Left cardiac atrium (tissue), 4 donors: ENCODE measurements at places on chromosomes 5 and 9. TPM values are rescaled to one million over a fixed set of nuclear protein-coding genes. Genes with fewer than 3 reads are reported as not detected.

The JAKMIP2 gene
- 0.53 TPM for total RNA-seq

The BTNL3 gene
- not detected for total RNA-seq

The ARSK gene
- total RNA-seq, result 3.9 TPM

The GAPVD1 gene
- 36.8 TPM for total RNA-seq

The GDA gene
- 0.50 TPM for total RNA-seq

The DDX4 gene
- total RNA-seq, result not detected

The HRCT1 gene
- total RNA-seq, result 9.3 TPM

The IL5 gene
- total RNA-seq, result not detected

The OTP gene
- not detected for total RNA-seq

The CDC23 gene
- 15.3 TPM for total RNA-seq

The KCNMB1 gene
- 2.2 TPM for total RNA-seq

The PHF24 gene
- total RNA-seq, result 0.32 TPM

DNA sequence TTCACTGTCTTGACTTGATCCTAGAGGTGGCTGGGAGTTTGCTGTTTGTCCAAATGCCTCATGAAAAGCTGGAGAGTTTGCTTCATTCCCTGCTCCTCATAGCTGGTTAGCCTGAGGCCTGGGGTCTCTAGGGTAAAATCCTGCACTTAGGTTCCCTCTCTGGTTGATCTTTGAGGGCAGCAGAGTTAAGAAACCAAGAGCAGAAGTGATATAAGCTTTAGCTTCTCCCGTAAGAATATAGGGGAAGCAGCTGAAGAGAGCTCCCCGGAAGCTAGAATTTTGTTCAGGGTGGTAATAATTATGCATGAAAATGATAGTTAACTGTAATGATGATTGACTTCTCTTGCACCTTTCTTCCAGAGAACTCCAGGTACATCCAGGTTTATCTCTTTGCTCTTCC lies 1.4 kb downstream of the FAM53C start:
- DNase-seq, result no peak

GRCh38 chr5:96247097-96247701 lies 185.8 kb downstream of the PCSK1 start:
- peak; percentile 21 for DNase-seq

DNA sequence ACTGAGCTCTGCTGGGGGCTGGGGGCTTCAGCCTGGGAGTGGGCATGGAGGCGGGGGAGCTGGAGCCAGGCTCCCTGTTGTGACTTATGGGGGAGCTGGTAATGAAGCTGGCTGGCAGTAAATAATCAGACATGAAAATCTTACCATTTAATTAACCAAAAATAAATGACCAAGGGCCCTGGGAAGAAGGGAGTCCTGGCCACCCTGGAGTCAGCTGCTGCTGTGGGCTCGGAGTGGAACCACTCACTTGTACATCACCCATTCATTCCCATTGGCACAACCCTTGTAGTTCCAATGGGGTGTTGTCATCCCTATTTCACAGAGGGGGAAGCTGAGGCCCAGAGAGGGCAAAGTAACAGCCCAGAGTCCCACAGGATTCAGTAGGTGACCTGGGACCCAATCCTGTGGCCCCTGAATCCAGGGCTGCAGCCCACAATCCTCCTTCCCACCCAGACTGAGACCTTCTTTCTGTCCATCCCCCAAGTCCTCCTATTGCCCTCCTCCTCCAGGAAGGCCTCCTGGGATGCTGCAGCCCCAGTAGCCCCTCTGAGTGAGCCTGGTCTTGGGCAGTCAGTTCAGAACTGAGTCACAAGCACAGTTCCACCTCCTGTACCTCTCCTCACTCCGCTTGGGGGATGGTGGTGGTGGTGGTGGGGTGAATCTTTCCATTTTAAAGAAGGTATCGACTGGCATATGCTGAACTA lies 259.4 kb upstream of the MVB12B start:
- no peak for DNase-seq

GRCh38 chr5:158877706-158878105 lies 222.0 kb downstream of the EBF1 start:
- no peak for DNase-seq

GRCh38 chr5:71587766-71588532 lies 809 bp downstream of the MCCC2 start:
- no peak for DNase-seq

DNA sequence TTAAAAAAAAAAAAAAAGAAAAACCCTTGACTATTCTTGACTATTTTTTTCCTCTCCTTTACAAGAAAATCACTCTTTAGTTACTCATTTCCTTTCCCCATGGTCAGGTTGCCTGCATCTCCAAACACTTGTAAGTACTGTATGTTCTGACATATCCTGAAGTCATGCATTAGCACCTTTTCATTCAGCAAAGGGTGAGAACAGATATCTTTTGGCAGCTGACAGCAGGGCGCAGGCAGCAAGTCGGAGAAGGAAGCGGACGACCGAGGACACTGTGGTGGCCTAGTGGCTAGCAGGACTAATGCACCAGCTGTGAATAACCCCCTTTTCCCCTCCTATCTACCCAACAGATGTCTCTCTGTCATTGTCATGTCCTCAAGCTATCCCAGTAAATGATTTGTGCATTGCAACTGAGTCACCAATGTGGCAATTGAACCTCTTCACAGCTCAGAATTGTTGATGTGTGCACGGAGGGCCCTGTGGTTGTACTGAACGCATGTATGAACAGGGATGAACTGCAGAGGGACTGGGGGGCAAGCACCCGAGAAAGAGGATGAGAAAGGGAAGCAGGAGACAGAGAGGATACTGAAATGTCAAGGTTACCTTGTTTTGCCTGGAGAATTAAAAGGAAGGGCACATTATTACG lies 996.0 kb upstream of the ARRDC3 start:
- DNase-seq, result no peak

DNA sequence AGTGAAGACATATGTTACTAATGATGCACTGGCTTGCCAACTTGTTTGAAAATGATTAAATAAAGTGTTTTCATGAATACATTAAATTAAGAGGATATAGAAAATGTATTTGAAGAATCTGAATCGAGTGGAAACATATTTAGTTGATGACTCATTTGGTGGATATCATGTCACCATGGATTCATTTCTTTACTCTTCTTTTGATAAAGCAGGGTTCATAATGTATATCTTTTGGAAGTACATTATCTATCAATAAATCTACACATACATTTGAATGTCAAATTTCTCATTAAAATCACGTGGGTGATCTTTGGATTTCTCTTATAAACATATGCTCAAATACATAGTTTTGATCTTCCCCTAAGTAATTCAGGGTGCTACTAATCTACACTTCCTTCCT lies 1148.1 kb upstream of the ACO1 start:
- DNase-seq, result no peak

DNA sequence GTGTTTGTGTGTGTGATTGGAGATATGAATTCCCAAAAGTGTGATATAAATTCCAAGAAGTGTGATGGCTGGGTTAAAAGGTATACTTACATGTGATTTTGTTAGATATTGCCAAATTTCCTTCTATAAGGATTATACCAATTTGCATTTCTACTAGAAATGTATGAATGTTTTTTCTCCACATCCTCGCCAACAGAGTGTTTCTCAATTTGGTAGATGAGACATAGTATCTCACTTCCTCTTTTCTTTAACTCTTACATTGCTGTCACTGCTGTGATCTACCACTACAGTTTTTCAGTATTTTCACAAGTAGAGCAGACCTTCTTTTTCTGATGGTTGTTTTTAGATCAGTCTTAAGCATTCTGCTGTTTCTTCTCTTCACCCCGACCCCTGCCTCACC lies 111.3 kb downstream of the FER start:
- DNase-seq, result no peak

- DNase-seq, result no peak
These were observed 28.9 kb downstream of the OXCT1 start for GRCh38 chr5:41841325-41841724.

- DNase-seq, result peak; percentile 29
These were observed 363.7 kb downstream of the CSNK1G3 start for GRCh38 chr5:123875561-123876275.

- DNase-seq, result peak; percentile 20
These were observed 20.8 kb downstream of the VAV2 start for GRCh38 chr9:133971121-133971951.

DNA sequence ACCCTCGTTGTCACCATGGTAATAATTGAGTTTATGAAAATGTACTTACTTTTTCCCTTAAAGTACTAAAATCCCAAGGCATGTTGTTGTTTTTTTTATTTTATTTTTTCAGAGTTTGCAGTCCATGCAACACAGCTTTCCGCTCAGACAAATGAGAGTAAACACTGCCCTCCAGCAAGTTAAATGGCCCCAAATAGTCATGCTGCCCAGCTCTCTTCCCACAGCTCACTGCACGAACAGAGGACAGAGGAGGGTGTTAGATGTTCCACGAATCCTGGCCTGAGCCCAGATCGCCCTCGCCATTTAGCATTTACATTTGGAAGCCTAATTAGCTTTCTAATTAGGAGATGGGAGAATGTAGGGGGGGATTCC lies 1.9 kb downstream of the NIM1K start:
- no peak for DNase-seq

DNA sequence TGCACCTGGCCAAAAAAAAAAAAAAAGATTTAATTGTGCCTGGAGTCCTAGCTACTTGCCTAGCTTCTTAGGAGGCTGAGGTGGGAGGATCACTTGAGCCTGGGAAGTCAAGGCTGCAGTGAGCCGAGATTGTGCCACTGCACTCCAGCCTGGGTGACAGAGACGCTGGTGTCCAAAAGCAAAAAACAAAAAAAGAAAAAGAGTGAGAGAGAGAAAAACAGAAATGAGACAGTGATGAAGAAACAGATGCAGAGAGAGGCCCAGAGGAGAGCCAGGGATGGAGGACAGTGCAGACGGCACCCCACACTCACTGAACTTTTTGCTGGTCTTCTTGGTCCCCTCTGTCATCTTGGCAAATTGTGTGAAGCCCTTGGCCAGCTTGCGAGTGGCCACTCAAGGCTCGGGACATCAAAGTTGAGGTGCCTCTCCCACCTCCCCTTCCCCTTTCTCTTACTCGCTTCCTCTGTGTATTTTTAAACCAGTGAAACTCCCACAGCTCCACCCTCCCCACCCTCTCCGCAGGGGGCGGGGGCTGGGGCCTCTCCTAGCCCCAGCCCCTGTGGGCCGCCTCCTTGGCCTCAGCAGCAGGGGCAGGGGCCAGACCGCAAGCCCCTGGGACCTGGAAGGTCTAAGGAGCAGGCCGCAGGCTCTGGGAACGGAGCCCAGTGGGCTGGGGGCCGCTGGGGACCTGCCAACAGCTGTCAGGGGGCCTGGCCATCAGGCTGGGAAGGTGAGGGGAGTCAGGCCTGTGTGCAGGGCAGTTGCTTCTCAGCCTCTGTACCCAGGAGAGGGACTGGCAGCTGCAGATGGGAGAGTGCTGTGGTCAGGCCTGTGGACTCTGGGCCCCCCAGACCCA lies at the start of gene SH2D3C:
SH2D3C (minus strand) TSS at position 387 of the 856 bp plus-strand sequence; CDS start at position 348, 39 bp downstream.
- DNase-seq, result no peak

DNA sequence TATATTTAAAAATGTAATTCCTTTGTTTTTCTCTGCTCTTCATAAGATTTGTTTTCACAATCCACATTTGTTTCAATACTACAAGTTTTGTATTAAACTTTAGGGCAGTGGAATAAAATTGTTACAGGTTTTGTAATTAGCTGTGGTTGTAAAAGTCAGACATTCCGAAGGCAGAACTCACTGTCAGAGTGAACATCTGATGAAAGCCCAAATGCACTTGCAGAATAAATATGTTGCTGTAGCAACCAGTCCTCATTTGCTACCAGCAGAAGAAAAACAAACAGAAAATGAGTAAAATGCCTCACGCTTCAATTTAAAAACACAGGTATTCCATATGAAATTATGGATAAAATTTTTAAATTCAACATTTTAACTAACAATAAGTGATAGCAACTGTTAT lies 740.1 kb upstream of the FAM174A start:
- DNase-seq, result no peak

DNA sequence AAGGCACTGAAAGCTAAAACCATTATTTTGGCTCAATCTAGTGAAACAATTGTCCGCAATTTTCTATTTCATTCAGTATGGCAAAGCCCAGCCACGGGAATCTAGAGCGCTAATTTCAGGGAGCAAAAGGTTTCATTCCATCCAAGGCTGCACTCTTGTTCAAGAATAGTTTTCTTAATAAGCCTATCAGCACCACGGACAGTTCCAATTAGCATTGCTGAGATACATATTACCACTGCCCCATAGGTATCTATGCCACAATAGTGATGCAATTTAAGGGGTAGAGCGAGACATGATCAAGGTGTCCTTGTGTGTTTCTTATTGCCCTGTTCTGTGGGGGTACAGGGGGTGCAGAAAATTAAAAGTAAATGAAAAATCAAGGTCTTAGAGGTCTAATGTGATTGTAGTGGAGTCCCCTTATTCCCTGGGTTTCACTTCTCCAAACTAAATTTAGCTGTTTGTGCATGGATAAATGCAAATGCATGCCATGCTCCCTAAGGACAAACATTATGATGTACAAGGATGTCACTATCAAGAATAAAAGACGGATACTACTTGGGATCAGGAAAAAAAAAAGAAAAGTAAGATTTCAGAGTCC lies 45.5 kb downstream of the SPOCK1 start:
- DNase-seq, result no peak

- no peak for DNase-seq
These were observed 21.2 kb upstream of the TTC23L start for GRCh38 chr5:34817558-34818351.

DNA sequence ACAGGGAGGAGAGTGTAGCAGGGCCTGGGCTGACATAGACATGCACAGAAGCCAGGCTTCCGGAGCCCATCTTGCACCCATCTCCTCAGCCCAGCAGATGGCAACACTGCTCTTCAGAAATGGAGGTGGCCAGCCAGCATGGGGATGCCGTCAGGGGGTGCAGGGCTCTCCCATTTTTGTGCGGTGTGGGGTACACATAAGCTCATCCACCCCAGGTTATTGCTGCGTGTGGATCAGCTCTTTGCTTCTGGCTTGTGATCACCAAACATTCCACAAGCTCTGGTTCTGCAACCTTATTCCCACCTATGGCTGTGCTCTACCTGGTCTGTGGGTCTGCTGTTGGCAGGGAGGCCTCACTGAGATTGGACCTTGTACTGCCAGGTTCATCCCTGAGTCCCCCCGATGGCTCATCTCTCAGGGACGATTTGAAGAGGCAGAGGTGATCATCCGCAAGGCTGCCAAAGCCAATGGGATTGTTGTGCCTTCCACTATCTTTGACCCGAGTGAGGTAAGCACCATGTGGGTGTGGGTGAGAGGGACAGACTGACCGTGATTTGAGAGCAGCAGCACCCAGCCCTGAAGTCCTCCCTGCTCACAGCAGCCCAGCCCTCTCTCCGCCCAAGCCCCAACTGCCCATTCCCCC lies 17.3 kb downstream of the SLC22A5 start:
- peak; percentile 78 for DNase-seq
